ENCODE measurements at places on chromosomes 2 and 18.

GRCh38 chr2:8144785-8145184 lies 537.1 kb upstream of the ID2 start:
- DNase-seq: no peak

DNA sequence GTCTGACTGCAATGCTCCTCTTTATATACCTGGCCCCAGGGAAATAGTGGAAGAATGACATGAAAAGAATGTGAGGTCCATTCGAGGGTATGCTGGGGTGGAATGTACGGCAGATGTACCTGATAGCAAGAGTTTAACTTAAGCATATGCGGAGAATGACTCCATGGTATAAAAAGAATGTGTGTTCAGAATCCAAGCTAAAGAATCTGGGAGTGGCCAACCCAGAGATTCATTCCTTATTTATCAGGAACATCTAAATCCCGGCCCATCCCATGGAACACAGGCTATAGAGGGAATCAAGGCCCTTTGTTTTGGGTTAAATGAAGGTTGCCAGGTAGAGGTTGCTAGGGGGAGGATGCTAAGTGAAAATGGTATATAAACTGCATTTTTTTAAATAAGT lies 150.0 kb downstream of the ZNF385B start:
- no peak for DNase-seq

DNA sequence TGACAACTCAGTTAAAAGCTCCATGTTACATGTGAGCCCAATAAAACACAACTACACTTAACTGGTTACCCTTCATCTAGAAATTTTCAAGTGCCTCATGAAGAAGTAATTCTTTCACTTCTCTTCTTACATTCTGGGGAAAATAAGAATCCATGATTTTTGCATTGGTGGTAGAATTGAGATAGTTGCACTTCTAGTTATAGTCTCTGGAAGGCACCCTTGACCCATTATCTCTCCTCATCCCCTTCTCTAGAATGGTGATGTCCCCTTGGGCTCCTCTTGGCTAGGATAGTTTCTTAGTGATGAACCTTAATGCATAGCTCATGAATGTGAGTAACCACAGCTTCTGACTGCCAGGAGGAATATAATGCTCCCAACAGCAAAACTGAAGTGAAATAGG lies 3.6 kb downstream of the LGALSL start:
- DNase-seq: no peak

GRCh38 chr2:232979871-232980461 lies 33.1 kb downstream of the NGEF start:
- DNase-seq: no peak

- no peak for DNase-seq
Observed at GRCh38 chr2:149218497-149218896, 111.9 kb upstream of the LYPD6 start.

GRCh38 chr2:207819021-207819797 lies 49.5 kb upstream of the FZD5 start:
- DNase-seq: no peak

GRCh38 chr2:112055730-112056625 lies 909 bp downstream of the TMEM87B start:
- peak; percentile 62 for DNase-seq

DNA sequence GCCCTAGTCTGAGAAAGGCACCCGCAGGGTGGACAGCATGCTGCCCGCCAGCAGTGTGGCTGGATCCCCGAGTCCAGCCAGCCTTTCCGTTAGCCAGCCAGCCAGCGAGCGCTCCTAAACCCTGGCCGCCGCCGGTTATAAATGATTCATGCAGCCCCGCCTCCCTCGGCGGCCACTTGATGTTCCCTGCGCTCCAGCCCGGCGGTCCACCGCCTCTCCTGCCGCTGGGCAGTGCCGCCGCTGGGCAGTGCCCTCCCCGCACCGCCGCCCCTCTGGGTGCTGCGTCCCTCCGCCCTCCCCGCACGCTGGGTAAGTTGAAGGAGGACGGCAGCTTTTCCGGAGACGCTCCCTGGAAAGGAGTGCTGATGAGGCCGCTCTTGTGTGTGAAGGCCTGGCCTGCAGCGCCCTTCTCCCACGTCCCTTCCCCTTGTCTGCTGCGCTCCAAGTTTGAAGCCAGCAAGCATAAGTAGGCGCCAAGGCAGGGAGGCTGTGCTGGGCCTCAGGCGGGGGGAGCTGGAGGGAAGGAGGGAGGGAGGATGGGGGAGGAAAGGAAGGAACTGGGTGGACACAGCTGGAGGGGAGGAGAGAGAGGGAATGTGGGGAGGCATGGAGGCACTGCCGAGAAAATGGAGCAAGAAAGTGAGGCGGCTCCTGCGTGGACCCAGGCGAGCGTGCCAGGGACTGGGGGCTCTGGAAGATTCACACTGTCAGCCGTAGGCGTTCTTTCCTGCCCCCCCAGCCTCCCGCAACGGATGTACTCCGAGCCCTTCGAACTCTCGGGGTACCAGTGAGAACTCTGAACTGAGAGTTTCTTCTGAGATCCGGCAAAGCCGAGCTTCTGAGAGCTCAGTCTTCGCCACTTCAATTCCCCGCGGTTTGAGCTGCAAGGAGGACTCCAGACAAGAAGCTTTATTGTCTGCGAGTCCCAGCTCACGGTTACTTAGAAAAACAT lies 131.9 kb downstream of the GLI2 start:
- no peak for DNase-seq

- no peak for DNase-seq
Observed at GRCh38 chr2:66021296-66021695, 413.6 kb upstream of the MEIS1 start.

- DNase-seq: no peak
Observed at GRCh38 chr18:11587846-11588245, 21.6 kb upstream of the SLC35G4 start.

DNA sequence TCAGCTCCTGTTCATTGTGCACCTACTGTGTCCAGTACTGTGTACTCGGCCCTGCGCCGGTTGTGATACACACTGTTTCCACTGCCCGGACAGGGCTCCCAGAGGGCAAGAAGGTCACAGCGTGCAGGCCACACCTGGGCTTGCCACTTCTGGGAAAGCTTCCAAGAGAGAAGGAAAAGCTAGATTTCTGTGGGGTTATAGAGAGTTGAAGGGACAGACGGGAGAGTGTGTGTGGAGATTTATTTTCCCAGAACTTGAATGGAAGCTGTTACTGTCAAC lies 3.8 kb upstream of the CNDP1 start:
- no peak for DNase-seq

DNA sequence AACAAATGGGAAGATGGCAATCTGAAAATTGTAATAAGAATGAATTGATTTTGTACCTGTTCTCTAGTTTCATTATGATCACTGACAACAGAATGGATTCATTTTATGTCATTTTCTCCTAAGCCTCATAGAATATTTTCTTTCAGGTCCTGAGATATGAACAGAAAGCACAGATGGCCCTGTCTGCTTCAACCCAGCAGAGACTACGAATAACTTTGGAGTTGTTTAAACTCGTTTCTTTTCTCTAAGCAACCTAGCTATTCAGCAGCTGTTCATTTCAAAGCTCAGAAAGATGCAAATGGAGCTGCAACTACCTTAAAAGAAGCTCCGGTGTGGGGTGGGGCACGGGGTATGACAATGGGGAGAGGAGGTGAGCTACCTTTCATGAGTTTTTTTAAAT lies 124.9 kb downstream of the ALK start:
- no peak for DNase-seq

GRCh38 chr2:3667151-3667631 lies 9.2 kb downstream of the ALLC start:
- no peak for DNase-seq
